ENCODE measurements at places on chromosomes 12 and 14.

GRCh38 chr12:94421868-94422740 lies 37.6 kb downstream of the CEP83 start:
- peak; percentile 18 for DNase-seq

DNA sequence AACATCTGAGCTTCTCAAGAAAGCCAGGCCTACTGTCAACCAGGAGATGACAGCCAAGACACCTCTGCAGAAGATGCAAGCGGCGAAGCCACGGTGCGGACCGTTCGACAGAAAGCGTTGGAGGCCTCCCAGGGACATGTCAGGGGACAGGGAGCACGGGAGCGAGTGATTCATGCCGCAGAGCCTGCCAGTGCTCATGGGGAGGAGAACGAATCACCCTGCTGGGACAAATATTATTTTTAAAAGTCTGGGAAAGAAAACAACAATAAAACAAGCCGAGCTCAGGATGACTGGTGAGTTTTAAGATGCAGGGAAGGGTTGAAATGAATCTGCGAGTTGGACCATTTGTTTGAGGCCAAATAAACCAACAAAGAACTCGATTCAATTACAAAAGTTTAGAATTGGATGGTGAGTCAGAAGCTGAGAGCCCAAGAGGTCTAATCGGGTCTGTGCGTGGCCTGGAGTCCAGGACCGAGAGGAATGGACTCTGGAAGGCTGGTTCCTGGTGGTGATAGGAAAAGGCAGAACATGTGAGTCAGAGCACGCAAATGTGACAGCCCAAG lies 91.0 kb downstream of the RBM19 start:
- no peak for DNase-seq

DNA sequence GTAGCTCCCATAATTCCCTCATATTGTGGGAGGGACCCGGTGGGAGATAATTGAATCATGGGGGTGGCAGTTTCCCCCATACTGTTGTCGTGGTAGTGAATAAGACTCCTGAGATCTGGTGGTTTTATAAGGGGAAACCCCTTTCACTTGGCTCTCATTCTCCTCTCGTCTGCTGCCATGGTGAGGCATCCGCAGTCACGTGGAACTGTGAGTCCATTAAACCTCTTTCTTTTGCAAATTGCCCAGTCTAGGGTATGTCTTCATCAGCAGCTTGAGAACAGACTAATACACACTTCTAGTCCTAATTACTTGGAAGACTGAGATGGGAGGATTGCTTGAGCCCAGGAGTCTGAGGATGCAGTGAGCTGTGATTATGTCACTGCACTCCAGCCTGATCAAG lies 64.4 kb downstream of the TMX1 start:
- DNase-seq = no peak

GRCh38 chr12:12178559-12178958 lies 88.3 kb downstream of the LRP6 start:
- DNase-seq = no peak

- DNase-seq = no peak
These were observed 14.0 kb upstream of the TBX3 start for GRCh38 chr12:114697741-114698565.

DNA sequence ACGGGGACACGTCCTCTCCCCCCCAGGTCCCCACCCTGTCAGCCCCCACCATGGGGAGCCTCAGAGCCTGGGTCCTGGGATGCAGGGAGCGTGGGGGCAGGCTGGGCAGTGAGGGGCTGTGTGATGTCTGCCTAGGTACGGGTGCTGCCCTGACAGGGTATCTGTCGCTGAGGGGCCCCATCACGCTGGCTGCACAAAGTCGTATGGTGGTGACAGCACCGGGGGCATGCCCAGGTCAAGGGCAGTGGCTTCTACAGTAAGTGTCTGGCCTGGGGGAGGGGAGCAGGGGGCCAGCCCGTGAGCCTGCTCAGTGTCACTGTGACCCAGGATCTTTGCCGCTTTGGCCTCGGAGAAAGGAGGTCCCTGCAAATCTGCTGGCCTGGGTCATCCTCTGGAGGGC lies 23.3 kb downstream of the PAPLN start:
- DNase-seq = no peak

GRCh38 chr14:82604819-82605218 lies 1071.2 kb upstream of the SEL1L start:
- no peak for DNase-seq

- DNase-seq = no peak
These were observed 105.1 kb downstream of the ARF6 start for GRCh38 chr14:49997991-49998390.

DNA sequence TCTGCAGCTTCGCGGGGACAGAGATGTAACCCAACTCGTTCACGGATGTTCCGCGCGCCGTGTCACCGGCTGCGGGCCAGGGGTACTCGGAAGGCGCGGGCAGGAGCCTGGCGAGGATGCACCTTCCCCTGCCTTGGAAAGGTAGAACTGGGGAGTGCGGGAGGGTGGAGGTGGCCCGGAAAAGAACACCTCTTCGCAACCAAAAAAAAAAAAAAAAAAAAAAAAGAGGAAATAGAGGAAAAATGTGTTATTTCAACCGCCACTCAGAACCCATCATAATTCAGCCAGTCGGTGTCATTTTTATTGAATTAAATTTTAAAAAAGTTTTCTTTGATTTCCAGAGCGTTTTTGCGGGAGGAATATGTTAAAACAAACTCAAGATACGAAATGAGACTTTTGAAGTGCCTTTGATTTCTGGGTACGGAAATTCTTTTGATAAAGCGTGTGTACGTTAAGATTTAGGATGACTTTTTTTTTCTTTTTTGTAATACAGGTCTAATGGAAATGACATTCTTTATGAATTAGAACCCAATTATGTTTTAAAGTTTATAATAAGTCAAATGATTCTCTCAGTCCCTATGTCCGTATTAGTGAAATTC lies 8.9 kb downstream of the CDKN1B start:
- DNase-seq = no peak

- DNase-seq = peak; percentile 44
These were observed at the start of gene DACT1 for GRCh38 chr14:58637391-58638230. DACT1 (plus strand) TSS chr14:58637962; CDS start chr14:58638203, 241 bp downstream.

DNA sequence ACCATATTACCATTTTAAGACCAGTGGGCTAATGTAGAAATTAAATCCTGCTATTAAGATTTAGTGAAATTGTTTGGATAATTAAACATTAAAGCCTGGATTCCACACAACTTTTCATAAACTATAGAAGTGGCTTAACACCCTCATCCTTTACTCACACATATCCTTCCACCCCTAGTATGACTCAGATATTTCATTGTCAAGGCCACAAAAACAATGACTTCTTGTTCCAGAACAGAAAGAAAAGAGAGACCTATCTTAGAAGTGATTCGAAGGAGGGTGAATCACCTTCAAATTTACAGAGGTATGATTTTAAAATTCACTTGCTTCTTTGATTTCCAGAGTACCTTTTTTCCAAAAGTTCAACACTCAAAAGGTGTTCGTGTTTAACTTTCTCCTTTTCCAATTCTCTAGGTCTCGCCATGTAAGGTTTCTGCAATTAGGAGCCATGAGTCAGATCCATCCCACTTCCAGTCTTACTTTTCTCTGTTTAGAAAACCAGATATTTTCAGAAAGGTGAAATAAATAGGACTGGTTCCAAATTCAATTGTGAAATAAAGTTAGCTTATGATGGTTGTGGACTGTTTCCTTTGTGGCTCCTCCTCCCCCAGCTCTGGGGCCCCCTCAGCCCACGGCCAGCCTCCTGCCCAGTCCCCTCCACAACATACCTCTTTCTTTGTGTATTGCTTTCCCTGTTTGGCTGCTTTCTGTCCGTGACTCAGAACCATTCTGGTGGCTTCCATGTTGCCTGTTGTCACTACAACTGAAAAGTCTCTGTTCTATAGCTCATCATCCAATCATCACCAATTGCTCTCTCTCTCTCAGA lies 24.6 kb upstream of the MGP start:
- peak; percentile 44 for DNase-seq

- DNase-seq = no peak
These were observed 105.3 kb downstream of the SLC6A15 start for GRCh38 chr12:84807249-84807648.

DNA sequence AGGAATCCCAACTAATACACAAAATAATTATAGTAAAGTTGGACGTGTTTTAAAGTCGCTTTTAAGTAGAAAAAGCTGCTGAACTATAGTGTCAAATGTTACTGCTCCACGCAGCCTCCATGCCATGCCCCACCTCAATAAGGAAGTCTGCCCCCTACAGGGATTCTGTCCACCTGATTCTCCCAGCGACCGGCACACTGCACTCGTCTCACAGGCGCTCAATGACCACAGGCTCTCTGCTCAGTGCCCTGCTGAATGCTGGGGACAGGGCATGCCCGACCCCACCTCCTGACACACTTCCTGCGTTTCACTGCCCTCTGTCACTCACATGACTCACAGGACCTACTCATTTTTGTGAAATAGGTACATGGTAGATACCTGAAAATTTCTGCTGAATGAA lies 48.9 kb downstream of the BDKRB1 start:
- peak; percentile 10 for DNase-seq

GRCh38 chr12:6065863-6066199 lies 58.6 kb downstream of the VWF start:
- DNase-seq = no peak

DNA sequence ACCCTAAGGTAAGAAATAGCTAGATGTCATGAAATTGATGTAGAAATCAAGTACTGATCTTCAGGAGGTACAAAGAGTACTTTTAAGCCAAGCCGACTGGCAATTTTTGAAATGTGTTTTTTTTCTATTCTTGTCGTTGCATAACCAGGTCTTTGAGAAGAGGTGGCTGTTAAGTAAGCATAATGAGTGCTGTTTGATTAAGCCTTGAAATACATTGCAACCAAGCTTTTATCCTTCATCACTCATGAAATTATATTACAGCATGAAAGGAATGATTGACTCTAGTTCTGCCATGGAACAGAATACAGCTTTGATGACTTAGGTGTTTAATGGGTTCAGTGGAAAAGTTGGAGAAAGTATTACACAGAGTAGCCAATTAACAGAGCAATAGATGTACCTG lies 1720.2 kb upstream of the SEL1L start:
- peak; percentile 35 for DNase-seq

DNA sequence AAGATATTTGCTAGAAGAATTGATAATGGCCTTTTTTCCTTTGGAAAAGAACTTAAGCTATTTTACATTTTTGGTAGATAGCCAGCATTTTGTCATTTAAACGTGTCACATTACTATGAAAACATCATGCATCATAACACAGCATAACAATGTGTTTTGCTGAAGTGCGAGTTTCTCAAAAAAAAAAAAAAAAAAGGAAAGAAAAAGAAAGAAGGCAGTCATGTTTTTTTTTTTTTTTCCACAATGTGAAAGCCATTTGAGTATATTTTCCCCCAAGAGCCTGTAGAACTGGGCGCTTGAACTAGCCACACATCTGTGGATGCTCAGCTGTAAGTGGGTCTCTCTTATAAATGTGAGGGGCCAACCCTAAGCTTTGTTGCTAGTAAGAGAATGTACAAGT lies 300.1 kb downstream of the AKAP6 start:
- no peak for DNase-seq

- peak; percentile 73 for DNase-seq
These were observed 8.9 kb downstream of the IKZF4 start for GRCh38 chr12:56029666-56030293.

- DNase-seq = no peak
These were observed 15.9 kb upstream of the PAWR start for GRCh38 chr12:79706676-79707075.

GRCh38 chr14:85438481-85438942 lies 91.4 kb upstream of the FLRT2 start:
- DNase-seq = no peak

Measured in NB4 (cell line).